ENCODE measurements at places on chromosomes 7 and 10. TPM values are rescaled to one million over a fixed set of nuclear protein-coding genes. Genes with fewer than 3 reads are reported as not detected.

The UNCX gene
- total RNA-seq: not detected

DNA sequence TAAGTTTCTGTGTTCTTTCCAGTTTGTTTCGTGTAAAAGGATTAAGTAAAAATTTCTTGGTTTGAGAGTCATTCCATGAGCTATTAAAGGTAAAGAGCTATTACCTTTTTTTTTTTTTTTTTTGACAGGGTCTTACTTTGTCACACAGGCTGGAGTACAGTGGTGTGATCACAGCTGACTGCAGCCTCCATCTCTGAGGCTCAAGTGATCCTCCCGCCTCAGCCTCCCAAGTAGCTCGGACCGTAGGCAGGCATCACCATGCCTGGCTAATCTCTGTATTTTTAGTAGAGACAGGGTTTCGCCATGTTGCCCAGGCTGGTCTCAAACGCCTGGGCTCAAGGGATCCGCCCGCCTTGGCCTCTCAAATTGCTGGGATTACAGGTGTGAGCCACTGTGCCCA, 1.4 kb downstream of the SMKR1 start:
- no peak for DNase-seq

The GNG11 gene
- total RNA-seq: 7.1 TPM

GRCh38 chr10:73591935-73592699, 975 bp upstream of the USP54 start:
- peak; percentile 9 for DNase-seq

The SPACDR gene
- total RNA-seq: 0.56 TPM

- DNase-seq: no peak
Observed at GRCh38 chr7:84002348-84002747, 192.2 kb downstream of the SEMA3A start.

GRCh38 chr7:74182453-74183090, 8.4 kb downstream of the EIF4H start:
- DNase-seq: no peak

- DNase-seq: no peak
Observed at GRCh38 chr7:46108272-46108671, 187.2 kb upstream of the IGFBP3 start.

- DNase-seq: peak; percentile 53
Observed at GRCh38 chr7:16961641-16962040, 79.9 kb upstream of the AGR3 start.

DNA sequence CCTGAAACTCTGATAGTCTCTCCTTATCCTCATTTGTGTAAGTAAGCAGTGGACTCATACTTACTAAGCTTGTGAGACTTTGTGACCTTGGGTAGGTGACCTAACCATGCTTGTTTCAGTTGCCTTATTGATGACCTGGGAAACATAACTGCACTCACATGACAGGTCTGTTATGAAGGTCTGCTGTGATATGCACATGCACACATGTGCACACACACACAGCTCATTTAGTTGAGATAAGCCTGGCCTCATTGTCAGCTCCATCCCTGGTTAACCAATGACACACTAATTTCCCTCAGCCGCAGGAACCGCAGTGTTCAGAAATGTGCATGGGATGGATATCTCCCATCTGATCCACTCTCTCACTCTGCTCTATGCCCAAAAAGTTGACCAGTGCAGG, 177.2 kb downstream of the GPAM start:
- no peak for DNase-seq

DNA sequence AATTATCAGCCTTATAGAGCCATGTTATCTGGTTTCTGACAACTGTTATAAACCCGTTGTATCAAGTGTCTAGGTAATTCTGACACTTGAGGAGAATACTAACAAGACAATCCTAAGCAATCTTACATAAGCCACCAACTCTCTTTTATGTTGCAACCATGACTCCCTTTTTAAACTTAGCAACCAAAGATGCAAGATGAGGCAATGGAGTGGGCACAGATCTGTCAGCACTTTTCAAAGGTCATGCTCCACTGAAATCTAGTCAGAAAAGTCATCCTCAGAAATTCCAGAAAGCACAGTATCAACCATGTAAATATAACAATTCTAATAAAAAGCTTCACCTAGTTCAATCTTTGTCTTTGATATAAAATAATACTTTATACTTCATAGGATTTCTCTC, 77.0 kb upstream of the SEMA3A start:
- DNase-seq: no peak

The H2BK1 gene
- not detected for total RNA-seq

The VWDE gene
- total RNA-seq: not detected

The CYP3A7 gene
- not detected for total RNA-seq

DNA sequence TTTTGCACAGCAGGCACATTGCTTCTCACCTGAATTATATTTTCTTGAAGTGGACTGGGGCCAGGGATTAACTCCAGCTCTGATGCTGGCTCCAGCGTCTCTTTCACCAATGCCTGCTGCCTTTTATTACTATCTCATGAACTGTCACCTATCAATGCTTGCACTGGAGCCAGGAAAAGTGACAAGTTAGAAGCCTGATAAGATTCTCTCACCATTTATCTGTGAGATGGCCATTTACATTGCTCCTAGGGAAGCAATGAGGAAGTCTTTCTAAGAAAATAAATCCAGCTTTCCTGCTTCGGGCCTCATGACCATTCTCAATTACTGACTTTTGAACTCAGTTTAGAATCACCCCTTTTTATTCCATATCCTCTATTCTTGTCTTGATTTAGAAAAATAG, 48.5 kb upstream of the LRRTM3 start:
- DNase-seq: no peak

The METTL2B gene
- total RNA-seq: 19.1 TPM

- no peak for DNase-seq
Observed at GRCh38 chr10:102135956-102136526, 3.2 kb downstream of the PPRC1 start.

Measured in MG63 (cell line).